ENCODE measurements at places on chromosomes 5 and 9. TPM values are rescaled to one million over a fixed set of nuclear protein-coding genes. Genes with fewer than 3 reads are reported as not detected.

SPATA31C1 gene
- not detected for total RNA-seq

TSSK1B gene
- not detected for total RNA-seq

PCDHGB1 gene
- 0.26 TPM for total RNA-seq

ADCY2 gene
- not detected for total RNA-seq

SAP30L gene
- total RNA-seq: 47.5 TPM

BTNL8 gene
- total RNA-seq: not detected

GAS1 gene
- 0.97 TPM for total RNA-seq

GRCh38 chr5:90807496-90807895, 248.9 kb downstream of the ADGRV1 start:
- DNase-seq: no peak

- DNase-seq: no peak
Measured at GRCh38 chr5:115325296-115325959, 29.0 kb upstream of the CCDC112 start.

- DNase-seq: no peak
Measured at GRCh38 chr5:160315968-160316367, 3.6 kb upstream of the CCNJL start.

GRCh38 chr9:95505072-95505716, 11.6 kb downstream of the PTCH1 start:
- no peak for DNase-seq

GRCh38 chr5:153088538-153088937, 401.9 kb upstream of the GRIA1 start:
- DNase-seq: no peak

DNA sequence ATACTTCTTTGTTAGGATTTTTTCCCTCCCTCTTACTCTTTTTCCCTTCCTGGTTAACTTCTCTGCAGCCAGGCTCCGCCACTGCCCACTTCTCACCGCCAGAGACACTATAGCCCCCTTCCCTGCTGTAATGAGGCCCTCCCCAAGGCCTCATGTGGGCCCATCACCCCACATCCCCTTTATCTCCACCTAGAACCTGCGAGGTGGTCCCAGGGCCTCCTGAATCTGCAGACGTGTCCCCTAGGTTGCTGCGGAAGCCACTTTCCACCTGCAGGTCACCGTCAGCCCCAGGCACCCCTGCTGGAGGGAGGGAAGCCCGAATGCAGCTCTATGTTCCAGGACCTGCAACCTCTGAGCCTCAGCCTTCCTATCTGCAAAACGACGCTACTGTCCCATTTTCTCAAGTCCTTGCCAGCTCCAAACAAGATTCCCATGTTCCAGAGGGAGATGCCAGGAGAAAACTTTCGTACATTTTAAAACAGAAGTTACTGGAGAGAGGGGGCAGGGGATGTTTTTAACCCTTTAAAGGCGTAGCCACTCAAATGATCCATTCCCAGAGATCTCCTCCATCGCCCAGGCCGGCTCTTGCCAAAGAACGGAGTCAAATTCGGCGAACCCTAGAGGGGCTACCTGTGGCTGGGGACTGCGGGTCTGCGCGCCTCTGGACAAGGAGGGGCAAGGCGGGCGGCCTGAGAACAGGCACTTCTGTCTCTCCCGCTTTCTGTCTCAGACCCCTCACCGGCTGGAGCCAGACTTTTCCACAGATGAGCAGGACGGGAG, 929 bp downstream of the SH3PXD2B start:
- DNase-seq: no peak

- no peak for DNase-seq
Measured at GRCh38 chr5:38263983-38264382, 5.6 kb downstream of the EGFLAM start.

DNA sequence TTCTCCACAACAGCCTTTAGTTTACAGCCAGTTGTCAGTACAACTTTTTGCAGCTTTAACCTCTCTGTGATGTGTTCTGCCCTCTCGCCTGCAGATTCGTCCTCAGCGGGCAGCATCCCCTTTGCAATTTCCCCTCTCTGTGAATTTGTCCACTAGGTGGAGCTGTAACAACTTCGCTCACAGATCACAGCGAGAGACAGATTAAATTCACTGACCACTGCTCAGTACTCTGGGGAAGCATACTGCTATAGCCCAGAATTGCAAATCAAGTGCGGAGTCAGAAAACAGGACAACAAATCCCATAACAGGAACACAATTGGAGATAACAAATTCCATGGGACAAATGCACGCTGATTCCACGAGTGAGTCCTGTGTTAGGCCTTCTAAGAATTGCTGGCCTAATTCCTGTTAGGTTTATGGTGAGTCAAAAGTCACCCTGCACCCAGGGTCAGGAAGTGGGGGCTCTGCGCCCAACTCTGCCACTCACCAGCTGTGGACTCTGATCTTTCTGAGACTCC, 2124.9 kb downstream of the MAT2B start:
- no peak for DNase-seq

GRCh38 chr5:132063090-132063911, 2.8 kb downstream of the IL3 start:
- DNase-seq: peak; percentile 65

- no peak for DNase-seq
Measured at GRCh38 chr9:113531919-113532808, 68.6 kb downstream of the RGS3 start.

- DNase-seq: no peak
Measured at GRCh38 chr9:96413302-96414221, 4.6 kb downstream of the ZNF367 start.

DNA sequence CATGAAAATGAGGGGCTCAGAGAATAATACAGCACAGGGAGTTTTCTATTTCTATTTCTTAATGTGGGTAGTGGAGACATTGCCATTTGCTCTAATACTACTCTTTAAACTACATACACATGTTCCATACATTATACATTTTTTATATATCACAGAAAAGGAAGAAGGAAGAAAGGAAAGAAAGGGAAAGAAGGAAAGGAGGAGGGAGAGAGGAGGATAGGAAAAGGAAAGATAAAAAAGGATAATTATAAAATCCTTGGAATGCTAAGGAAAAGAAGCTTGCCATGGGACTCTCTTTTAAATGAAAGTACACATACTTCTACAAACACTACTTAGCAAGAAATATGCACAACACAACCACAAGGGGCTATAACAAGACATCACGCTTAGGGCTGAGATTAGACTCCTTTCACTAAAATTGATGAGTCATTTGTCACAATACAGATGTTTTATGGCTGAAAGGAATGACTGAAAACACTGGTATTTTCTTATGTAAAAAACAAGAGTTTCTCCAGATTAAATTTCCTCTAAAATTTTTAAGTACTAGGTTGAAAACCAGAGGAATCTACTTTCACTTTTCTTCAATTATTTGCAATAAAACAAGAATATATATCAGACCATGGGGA, 219.8 kb downstream of the ARL15 start:
- no peak for DNase-seq

DNA sequence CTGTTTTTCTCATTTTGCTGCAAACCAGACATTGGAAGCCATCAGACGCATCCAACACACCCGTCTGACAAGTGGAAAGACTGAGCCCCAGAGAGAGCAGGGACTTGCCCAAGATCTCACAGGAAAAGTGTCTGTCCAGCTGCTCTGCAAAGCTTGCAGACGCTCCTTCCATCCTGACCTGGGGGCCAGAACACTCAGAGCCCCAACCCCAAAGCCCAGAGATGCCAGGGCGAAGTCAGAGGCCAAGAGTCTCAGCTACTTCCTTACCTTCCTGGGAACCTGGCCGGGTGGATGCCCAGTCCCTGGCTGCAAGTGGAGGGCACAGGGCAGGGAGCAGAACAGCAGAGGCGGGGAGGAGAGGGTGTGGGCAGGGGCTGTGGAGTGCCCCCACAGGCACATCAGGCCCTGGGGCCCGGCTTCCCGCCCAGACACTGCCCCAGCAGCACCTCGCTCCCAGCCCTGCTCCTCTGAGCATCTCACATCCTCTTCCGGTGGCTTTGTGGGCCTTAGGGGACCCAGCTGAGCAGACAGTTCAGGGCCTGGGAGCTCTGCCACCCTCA, 9.7 kb upstream of the RALGDS start:
- DNase-seq: peak; percentile 77

GRCh38 chr9:130240410-130241197, 25.0 kb upstream of the HMCN2 start:
- DNase-seq: peak; percentile 50

DNA sequence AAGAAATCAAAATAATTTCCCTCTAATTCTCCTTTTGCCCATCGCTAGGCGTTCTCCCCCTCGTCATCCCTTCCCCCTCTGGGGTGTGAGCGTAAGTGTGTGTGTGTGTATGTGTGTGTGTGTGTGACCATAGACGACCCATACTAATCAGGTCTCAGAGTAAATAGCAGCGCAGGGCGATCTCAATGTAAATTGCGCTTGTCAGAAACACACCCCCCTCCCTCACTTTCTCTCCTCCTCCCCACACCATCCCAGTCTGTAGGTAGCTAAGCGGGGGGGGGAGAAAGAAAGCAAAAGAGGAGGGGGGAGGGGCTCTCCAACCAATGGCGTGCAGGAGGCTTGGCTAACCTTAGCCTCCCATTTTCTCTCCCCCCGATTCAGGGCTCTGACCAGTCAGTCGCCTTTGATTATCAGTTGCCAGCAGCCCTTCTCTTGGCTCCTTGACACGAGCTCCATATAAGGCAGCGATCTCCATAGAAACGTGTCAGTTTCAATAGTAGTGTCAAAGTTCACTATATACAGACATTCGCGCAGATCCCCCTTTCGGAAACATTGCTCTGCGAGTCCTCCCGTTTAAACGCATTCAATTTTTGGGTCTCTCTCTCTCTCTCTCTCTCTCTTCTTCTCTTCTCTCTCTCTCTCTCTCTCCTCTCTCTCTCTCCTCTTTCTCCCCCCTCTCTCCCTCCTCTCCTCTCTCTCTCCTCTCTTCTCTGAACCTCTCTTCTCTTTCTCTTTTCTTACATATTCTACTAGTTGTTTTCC, at the start of gene NR2F1:
Gene NR2F1, plus strand, starts transcription at position 546 of the 762 bp plus-strand sequence. CDS start 1,802 bp downstream, outside the sequence.
- DNase-seq: no peak

DNA sequence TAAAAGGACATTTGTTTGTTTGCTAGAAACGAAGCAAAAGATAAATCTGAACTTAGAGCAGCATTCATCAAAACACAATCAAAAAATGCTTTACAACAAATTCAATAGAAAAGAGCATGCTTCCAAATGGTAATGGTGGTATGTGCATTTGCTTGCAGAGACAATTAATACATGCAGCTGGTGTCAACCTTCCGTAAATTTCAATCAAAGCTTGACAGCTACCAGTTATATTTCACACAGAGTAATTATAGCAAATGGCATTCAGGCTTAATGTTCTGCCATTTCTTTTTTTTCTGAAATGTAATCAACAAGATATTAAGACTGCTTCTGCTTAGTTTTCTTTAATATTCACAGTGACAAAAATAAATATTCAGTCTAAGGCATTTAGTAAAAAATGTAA, 90.6 kb downstream of the AUH start:
- DNase-seq: no peak

GRCh38 chr9:121527371-121527770, 27.7 kb upstream of the GGTA1 start:
- no peak for DNase-seq

- no peak for DNase-seq
Measured at GRCh38 chr9:98977813-98978212, 34.1 kb downstream of the COL15A1 start.

- no peak for DNase-seq
Measured at GRCh38 chr9:121160025-121160424, 41.6 kb downstream of the RAB14 start.

DNA sequence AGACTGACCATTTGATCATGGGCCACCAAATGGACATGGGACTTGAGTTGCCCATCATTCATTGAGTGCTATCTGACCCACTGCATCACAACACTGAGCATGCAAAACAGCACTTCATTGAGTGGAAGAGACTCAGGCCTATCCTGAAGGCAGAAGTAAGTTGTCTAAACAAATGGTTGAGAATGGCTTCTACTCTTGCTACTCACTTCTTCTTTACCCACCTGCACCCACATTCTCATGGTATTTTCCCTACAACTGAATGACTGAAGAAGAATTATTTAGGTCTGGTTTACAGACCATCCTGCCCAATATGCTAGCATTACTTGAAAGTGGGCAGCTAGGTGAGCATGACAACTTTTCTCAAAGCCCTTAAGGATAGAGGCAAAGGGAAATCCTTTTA, 41.0 kb upstream of the PIP5K1B start:
- no peak for DNase-seq

DNA sequence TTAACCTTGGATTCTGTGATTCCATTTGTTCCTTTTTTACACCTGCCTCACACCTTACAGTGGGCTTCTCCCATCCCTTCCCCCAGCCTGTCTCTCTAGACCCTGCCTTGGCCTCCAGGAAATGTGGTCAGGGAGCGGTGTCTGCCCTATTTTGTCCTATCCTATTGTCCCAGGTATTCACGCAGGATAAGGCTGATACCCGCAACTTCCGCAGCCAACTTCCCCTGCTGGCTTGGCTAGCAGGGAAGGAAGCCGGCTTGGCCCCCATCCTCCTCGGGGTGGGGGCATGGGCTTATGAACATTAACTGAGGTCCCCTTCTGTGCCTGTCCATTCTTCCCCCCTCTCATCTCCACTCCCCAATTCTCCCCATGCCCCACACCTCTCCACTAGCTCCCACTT, 3.5 kb downstream of the CSF1R start:
- no peak for DNase-seq

Data from CD4-positive, alpha-beta memory T cell (primary cell).